Activated T-helper 9 cell treated with anti-CD3 and anti-CD28 coated beads, Interleukin-2, amount 50 U/mL, for 16 hours (primary cell): ENCODE measurements at places on chromosomes 4 and X.

DNA sequence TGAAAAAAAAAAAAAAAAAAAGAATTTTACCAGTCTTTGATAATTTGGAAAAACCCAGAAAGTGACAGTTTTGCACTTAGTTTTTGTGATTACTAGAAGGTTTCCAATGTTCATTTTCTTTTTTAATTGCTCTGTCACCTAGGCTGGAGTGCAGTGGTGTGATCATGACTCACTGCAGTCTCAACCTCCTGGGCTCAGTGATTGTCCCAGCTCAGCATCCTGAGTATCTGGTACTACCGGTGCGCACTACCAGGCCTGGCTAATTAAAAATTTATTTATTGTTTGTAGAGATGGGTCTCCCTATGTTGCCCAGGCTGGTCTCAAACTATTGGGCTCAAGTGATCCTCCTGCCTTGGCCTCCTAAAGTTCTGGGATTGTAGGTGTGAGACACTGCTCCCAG is 3.3 kb downstream of the NUDT9 start:
- no peak for DNase-seq

GRCh38 chr4:169136796-169137557 is 126.9 kb upstream of the CBR4 start:
- DNase-seq, result no peak

DNA sequence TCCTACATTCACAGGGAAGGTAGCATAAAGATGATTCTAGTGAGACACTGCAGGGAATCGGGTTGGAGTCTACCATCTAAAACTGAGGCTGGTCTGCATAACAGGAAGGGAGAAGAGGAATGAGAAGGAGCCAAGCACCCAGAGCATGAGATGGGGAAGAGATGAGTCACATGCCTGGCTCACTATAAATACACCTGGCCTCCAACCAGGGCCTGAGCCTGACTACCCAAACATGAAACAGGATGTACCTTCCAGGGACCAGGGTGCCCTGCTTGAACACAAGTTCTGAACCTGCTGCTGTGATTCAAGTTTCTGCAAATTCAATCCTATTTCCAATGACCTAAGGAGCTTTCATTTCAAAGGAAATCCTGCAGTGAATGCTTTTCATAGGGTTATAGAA is 24.9 kb downstream of the CD99L2 start:
- DNase-seq, result no peak

GRCh38 chr4:11496351-11496829 is 67.7 kb upstream of the HS3ST1 start:
- no peak for DNase-seq

DNA sequence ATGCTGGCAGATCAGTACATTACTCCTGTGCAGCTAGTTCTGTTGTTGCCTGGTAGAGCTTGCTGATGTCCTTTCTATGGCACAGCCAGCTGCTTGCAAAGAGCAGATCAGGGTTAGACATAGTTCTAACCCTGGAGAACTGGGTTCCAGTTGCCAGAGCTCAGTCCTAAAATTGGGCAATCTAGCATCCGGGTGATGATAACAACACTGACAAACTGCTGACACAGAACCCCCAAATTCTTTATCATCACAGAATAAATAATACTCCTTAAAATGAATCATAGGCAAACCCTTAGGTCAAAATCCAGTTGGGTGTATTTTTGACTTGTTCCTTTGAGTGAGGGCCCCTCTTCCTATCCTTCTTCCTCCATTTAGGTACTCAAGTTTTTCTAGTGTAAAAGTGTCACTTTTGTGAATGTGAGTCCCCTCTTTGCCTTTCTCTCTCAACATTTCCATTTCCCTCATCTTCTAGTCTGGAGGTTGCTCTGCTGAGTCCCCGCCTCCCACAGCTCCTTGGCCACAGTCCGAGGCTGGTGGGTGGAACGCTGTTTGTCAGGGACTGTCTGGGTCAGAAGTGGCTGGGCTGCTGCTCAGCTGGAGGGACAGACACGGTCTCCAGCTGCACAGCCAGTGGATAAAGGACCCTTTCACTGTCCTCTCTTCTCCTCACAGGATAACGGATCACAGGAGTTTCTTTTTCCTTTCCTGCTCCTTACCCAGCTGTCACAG is 93.6 kb upstream of the RASGEF1B start:
- DNase-seq, result no peak

GRCh38 chrX:18377796-18378195 is 23.3 kb upstream of the SCML2 start:
- no peak for DNase-seq

DNA sequence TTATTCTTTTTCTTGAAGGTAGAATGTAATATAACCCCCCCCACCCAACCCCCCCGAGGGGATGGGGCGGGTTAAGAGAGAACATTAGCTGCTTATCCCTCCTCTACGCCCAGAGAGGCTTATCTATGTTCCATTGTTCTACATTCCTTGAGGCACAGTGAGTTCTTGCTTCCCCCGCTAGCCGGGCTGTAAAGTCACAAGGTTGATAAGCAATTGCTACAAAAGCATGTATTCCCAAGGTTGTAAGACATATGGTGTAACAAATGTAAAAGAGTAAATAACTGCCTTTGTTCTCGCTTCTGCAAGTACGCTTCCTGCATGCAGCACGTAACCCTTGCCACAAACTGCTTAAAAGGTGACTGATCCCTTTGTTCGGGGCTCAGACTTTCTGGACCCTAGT is 8.2 kb downstream of the DCAF8L2 start:
- DNase-seq, result no peak

- DNase-seq, result no peak
Measured at GRCh38 chrX:144214651-144215050, 330.8 kb downstream of the UBE2NL start.

DNA sequence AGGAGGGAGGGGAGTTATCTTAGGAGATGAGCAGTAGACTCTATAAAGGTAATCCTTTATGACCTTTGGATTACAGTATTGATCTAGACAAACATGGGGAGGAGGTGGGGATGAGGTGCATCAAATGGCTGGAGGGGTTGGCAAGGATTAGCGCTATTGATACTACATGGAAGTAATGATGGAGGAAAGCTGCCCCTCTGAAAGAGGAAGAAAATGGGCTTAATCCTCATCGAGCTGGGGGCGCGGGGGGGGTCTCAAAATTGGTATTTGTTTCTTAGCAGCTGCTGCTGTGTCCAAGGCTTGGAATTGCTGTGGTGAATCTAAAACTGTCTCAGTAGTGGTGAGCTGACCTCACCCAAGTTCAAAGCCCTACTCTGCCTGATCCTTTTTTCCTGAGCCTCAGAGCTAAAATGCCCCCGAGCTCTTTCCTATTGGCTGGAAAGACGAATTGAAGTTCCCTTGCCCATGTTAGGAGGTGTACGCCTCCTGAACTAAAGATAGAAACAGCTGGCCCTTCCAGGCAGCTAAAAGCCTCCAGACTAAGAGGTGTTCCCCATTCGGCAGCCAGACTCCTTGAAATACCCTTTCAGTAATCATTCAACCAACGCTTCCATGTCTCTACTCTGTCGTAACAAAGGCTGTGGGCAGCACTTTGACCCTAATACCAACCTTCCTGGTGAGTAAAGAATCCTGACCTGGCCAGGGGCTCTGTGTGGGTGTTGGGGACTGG is at the start of gene ITGB1BP2:
TSS of gene ITGB1BP2 (plus strand) at position 556 of the 730 bp plus-strand sequence. CDS start at position 613, 57 bp downstream.
- no peak for DNase-seq

DNA sequence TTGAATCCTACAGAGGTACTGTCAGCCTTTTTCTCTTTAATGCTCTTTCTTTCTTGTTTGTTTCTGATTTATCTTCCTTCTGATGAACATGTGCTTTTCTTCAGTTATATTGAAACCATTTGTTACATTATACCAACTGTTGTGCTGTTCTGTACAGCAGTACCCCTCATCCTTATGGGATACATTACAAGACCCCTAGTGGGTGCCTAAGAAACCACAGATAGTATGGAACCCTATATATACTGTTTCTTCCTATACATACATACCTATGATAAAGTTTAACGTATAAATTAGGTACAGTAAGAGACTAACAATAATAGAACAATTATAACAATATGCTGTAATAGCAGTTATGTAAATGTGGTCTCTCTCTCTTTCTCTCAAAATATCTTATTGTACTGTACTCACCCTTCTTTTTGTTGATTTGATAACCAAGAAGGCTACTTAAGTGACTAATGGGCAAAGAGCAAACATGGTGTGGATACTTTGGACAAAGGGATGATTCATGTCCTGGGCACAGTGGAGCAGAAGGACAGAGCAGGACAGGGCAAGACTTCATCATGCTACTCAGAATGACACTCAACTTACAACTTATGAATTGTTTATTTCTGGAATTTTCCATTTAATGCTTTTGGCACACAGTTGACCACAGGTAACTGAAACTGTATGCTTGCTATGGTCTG is 10.7 kb upstream of the YIPF7 start:
- no peak for DNase-seq

DNA sequence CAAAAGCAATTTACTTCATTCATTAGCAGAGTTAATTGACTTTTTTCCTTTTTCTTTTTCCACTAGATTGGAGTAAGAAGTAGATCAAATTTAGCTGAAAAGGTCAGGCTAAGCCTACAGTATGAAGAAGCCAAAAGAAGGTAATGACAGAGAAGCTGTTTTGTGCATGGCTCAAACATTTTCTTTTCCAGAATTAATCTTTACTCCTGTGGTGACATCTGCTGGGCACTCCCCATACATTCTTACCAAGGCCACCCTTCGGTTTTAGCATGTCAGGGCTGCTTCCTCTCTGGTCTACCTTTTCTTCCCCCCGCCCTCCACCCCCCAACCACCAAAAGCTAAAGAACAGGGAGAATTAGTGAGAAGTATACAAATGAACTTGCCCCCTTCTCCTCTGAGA is 70.2 kb downstream of the CLDN22 start:
- no peak for DNase-seq

DNA sequence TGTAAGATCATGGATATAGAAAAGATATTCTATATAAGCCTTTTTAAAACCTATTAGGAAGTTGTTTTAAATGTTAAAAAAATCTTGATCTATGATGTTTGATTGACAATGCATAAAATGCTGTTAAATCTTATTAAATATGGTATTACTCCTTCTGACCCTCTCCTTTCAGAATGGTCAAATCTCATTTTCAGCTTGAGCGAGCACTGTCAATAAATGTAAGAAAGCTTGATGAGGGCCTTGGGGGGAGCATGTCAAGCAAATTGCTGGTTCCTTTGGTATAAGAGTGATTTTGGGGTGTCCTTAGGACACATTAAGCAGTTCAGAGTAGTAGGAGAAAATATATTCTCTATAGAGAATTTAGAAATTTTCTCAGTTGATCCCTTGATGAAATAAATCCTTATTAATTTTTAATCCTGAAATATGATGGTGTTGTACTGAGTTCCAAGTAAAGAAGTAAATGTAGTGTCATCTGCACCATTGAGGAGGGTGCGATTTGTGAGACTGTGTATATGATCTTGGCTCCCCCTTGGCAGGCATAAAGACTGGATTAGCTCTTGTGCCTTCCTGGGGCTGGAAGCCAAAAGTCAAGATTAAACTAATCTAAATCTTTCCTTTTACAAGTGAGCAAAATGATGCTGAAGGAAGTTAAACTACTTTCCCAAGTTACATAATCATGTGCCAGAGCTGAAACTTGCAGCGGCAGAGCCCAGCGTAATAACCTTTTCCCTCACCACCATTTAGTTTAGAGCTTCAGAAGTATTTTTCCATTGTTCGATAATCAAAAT is 82.6 kb upstream of the ANK2 start:
- DNase-seq, result no peak

GRCh38 chr4:73445383-73446335 is 9.6 kb downstream of the AFP start:
- DNase-seq, result no peak

- no peak for DNase-seq
Measured at GRCh38 chr4:74032064-74032463, 6.4 kb downstream of the CXCL3 start.

GRCh38 chr4:185512516-185512915 is 22.8 kb downstream of the PDLIM3 start:
- DNase-seq, result no peak

DNA sequence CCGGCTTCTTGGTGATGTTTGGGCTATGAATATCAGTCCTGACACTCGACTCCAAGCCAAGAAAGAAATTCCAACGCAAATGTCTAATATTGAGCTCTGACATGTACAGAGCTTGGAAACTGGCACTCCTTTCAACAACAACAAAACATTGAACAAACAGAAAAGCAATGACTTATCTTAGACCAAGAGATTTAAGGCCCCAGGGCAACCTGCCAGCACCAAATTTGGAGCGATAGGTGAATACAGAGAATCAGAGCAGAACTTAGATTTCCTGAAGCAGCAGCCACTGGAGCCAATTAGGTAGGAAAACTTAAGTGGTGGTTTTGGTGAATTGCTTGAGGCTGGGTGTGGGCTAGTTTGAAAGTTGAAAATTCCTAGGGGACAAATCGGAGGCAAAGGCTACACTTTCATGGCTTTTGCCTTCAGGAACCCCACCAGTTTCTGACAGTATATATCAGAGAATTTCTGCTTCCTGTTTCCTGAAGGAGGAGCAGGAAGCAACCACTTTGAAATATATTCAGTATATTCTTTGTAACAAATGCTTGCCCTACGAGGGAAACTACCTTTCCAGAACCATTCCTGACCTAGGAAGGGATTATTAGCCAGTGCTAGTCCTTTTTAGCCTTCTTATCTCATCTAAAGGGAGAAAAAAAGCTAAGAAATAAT is 10.1 kb upstream of the FMR1 start:
- DNase-seq, result no peak

- no peak for DNase-seq
Measured at GRCh38 chr4:94650690-94651089, 107.1 kb upstream of the BMPR1B start.

DNA sequence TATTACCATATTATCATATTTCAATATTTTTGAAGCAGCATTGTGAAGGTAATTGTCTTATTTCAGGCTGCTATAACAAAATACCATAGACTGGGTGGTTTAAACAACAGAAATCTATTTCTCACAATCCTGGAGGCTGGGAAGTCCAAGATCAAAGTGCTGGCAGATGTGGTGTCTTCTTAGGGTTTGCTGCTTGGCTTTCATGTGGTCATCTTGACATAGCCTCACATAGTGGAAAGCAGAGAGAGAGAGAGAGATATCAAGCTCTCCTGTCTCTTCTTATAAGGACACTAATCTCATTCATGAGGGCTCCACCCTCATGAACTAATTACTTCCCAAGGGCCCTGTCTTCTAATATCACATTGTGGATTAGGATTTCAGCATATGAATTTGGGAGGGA is 119.7 kb upstream of the NUDT6 start:
- DNase-seq, result no peak

GRCh38 chr4:184861047-184861446 is 35.3 kb upstream of the ACSL1 start:
- DNase-seq, result no peak

GRCh38 chrX:154748712-154749339 is 2.1 kb downstream of the GAB3 start:
- DNase-seq, result no peak

GRCh38 chr4:56908206-56909085 is 746 bp downstream of the REST start:
- peak; percentile 59 for DNase-seq
